ENCODE measurements at places on chromosomes 7 and 10.

DNA sequence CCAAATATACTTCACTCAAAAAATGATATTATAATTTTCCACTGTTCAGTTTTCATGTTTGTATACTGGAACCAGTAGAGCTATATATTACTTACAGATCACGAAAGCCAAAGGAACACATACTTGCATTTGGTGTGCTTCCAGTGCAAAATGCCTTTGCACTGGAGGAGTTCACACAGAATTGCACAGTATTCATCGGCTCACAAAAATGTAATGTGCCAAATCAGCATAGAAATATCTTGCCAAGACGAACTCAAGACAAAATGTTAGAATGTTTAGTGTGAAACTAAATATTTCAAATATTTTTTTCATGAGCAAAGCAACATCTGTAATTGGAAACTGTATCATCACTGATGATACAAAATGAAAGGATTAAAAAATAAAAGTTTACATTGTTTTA is 646.2 kb upstream of the SEMA3D start:
- no peak for DNase-seq

GRCh38 chr7:41142904-41143473 is 559.9 kb downstream of the INHBA start:
- no peak for DNase-seq

DNA sequence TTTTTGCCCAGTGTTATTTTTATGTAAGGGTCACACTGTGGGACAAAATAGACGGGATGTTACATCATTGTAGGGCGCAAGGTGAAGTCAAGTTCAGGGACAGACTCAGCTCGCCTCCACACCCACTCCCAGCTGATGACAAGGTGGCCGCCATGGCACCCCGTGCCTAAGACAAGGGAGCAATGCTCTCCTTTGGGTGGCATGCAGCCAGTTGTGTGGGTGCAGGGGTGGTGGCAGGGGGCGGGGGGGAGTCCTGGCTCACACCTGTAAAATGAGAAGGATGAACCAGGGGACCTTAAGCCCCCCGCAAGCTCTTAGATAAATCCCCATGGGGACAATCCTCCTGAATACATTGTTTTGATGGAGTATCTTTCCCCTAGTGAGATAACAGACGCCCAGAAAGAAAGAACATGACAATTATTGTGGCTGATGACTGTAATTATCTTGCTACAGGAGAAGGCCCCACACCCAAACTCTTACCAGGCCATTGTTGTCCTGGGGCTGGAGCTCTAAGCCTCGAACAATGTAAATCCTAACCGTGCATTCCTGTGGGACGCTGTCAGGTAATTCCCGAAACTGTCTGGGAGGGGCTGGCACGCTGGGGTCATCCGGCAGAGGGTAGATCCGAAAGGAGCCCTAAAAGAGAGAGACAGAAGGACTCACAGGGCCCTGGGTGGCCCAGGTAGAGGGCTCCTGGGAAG is 148.7 kb downstream of the MYOF start:
- no peak for DNase-seq

GRCh38 chr7:151175047-151175792 is 7.7 kb upstream of the GBX1 start:
- DNase-seq: no peak

GRCh38 chr7:84144935-84145334 is 49.7 kb downstream of the SEMA3A start:
- DNase-seq: no peak

DNA sequence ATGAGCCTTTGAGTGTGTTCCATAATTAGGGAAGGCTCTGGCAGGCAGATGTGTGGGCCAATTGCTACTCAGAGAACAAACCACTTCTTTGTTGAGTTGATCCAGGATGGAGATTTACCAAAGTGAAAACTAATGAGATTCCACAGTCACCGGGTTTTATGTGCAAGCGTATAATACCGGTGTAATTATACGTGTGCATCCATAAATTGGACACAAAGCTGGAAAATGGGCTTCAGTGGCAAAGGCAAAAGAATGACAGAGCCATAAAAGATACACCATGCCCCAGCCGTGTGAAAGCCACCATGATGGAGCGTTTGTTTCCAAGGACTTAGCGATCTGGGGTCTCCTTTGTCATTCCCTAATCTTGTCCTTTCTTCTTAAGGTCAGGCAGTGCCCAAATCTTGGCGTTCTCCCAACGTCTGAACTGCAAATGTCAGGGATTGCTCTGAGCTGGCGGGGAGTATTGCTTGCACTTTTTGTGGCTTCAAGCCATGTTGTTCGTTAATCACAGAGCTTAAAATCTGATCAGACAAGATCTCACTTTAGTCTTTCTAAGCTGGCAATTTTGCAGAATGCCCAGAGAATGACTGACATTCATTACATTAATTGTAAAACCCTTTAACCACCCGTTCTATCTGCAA is 70.1 kb downstream of the NPTX2 start:
- no peak for DNase-seq

DNA sequence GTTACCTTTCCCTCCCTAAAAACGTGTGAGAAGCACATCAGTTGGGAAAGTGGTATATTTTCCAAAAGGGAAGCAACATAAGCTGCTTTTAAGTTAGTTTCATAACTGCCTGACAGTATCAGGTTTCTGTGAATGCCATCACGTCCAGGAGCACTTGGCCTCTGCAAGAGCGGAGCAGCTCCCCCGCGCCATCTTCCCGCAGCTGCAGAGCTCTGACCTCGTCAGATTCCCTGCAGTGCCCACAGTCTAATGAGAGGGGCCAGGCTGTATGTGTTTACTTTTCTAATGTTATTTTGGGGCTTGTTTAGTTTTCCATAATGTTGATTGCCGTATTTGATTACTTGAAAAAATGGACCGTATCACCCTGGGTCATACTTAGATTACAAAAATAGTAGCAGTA is 74.2 kb downstream of the MGMT start:
- no peak for DNase-seq

DNA sequence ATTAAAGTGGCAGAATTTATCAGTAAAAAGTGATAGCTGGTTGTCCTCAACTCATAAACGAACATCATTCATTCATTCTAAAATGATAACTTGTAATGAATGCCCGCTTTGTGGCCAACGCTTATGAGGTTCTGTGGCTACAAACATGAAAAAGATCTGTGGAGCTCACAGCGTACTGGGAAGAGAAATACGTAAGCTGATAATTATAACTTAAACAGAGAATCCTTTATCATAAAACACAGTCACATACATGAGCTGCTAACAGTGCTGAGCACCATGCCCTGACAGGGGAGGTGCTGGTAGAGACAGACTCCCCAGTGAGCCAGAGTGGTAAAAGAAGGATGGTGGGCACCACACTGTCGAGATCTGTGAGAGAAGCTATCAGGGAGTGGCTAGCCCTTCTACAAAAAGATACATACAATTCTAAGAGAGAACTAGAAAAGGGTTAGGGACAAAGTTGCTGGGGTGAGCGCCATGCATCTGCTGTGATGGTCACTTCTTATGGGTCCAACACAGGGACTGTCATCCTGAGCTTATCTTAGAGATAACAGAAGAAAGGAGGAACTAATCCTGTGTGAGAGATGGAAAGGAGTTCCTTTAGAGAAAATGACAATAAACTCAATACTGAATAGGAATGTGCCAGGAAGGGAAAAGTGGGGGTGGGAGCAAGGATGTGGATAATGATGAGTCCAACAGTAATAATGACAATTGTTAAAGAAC is 106.7 kb downstream of the USP6NL start:
- DNase-seq: no peak

GRCh38 chr10:109780997-109781396 is 142.3 kb downstream of the XPNPEP1 start:
- DNase-seq: no peak

GRCh38 chr7:50595491-50596102 is 30.4 kb upstream of the DDC start:
- DNase-seq: no peak

DNA sequence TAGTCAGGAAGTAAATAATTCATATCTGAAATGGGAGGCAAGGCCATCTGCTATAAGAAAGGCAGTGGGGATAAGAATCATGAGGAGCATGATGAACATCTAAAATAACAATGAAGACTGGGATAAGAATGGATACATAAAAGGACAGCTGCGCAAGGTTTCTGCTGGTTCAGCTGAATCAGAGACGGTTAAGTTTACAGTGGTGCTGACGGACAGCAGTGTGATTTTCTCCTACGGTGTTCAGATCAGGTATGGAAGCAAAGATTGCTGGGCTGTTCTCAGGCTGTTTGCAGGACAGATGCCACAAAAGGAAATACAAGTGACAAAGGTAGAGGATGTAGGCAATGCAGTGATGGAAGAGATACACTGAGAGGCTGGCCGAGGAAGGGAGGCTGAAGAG is 8.4 kb downstream of the CYCS start:
- no peak for DNase-seq

DNA sequence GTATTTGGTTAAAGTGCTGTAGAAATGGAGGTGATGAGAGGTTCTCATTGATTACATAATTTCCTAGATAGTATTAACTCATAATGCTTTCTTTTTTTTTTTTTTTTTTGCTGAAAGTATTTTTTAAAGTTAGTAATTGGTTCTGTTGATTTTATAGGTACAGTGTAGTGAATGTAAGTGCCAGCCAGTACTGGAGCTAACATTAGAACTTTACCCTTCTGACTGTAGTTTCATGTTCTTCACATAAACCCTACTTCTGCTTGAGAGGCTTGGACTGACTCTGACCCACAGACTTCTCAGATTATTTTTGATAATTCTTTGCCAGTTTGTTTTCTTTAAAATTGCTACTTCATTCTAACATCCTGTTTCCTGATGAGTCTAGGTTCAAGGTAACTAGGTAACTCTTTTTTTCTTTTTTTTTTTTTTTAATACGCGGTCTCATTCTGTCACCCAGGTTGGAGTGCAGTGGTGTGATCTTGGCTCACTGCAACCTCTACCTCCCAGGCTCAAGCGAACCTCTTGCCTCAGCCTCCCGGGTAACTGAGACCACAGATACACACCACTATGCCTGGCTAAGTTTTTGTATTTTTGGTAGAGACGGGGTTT is 92.2 kb upstream of the OIT3 start:
- no peak for DNase-seq

- no peak for DNase-seq
Observed at GRCh38 chr10:123550675-123551096, 115.5 kb upstream of the GPR26 start.

- DNase-seq: no peak
Observed at GRCh38 chr7:95871075-95871848, 98.9 kb downstream of the DYNC1I1 start.

DNA sequence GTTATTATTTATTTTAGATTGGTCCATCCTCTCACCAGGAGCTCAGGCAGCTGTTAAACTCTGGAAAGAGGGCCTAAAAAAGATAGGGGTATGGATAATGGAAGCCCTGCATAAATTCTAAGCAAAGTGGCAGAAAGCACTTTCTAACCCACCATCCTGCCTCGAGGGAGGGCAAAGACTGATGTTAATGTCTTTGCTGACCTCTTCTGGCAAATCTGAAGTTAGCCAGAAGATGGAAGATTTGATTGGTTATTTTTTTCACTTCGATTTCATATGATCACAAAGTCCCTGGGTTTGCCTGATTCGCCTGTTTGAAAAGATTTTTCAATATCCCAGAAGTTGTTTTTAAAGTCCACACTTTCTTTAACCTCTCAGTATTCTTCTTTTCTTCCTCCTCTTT is 24.8 kb downstream of the OR9A2 start:
- DNase-seq: no peak

DNA sequence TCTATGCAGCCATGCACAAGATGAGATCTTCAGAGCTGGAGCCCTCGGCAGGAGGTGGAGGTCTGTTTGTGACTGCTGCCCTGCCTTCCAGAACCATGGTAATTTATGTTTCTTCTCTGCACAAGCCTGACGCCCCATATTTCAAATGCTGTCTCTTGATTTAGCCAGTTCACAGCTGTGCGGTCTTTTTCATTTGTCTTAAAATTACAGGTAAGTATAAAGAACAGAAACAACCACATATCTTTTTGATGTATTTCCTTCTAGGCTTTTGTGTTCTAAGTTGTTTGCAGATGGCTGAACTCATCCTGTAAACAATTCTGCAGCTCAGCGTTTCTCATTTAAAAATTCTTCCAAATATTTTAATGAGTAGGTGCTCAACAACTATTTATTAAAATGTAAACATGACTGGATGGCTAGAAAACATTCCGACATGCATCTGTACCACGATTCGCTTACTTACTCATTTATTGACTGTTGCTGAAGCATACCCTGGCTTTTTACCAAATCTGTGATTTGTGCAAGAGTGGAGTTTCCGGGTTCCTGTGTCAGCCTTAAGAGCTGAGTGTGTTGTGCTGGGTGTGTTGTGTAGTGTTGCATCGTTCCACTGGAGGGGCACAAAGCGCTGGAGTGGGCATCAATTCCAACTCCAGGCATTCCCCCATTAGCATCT is 58.9 kb downstream of the PIP4K2A start:
- no peak for DNase-seq

DNA sequence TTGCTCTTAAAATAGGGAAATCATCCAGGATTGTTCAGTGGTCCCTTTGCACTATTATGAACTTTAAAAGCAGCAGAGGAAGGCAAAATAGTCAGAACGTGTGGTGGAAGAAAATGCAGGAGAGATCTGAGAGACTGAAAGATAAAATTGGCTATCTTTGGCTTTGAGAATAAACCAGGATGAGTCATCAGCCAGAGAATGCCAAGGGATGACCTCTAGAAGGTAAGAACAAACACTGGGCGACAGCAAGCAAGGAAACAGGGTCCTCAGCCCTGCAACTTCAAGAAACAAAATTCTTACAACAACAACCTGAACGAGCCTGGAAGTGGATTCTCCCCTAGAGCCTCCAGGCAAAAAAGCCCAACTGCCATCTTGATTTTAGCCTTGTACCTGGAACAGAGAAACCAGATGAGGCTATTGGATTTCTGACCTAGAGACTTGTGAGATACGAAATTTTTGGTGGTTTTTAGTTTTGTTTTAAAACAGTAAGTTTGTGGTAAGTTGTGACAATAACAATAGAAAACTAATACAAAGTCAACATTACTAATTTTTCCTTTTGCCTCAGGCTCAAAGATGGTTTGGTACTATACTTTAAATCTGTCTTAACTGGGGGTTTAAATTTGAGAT is 130.2 kb upstream of the CNTNAP2 start:
- no peak for DNase-seq

DNA sequence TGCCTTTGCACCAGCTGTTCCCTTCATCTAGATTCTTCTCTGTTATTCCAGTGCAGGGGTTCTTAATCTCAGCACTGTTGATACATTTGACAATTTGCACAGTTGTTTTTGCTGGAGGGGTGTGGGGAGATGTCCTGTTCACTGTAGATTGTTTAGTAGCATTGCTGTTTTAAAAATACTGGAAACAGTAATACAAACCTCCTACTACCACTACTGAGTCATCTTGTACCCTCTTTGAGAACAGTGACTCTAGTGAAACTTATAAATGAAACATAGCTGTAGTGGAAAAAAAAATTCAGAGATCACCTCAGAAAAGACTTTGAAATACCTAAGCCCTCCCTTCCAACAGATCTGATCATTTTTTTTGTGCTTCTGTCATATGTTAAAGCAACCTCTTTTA is 154.8 kb upstream of the TMEM196 start:
- no peak for DNase-seq

All from activated T-cell treated with anti-CD3 and anti-CD28 coated beads for 4 hours (primary cell).